Skin of body (tissue), 3 donors: ENCODE measurements at places on chromosomes 11 and 22.
A peak's percentile ranks its signal among the peaks of the same experiment; 100 is the strongest.

DNA sequence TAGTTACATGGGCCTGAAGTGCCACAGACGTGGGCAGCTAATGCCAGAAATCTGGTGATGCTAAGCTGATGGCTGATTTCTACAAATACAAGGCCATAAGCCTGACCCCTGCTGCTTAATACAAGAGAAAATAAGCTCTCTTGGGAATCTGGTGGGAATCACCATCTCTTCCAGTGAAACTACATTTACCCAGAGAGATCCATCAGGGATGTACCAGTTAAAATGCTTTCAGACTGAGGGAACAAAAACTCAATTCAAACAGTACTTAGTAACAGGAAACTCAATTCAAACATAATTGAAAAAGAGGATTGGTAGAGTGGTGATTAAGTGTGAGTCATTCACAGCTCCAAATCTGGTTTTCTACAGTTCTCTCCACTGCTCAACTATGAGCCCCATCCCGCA is 1.7 kb upstream of the CAVIN3 start:
- DNase-seq, result no peak

- DNase-seq, result no peak
These were observed 41.1 kb downstream of the GRAMD4 start for GRCh38 chr22:46661221-46661851.

GRCh38 chr22:35862697-35863096 is 145.0 kb downstream of the APOL5 start:
- no peak for DNase-seq

DNA sequence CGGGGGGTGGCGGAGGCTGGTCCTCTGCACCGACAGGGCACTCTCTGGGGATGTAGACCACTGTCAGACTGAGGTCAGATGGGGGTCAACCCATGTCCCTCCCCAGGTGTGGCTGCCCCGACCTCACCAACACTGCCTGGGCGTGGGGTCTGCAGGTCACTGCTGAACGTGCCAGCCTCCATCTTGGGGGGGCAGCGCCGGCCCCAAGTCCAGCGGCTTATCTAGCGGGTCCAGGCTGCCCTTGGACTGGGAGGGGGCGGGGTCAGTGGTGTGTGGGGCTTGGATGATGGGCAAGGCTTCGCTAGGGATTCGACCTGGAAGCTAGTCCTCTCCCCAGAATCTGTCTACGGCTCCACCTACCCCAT is 178.2 kb downstream of the IGLL1 start:
- no peak for DNase-seq

- DNase-seq, result no peak
These were observed 55.5 kb downstream of the FAM83F start for GRCh38 chr22:40050258-40050657.

DNA sequence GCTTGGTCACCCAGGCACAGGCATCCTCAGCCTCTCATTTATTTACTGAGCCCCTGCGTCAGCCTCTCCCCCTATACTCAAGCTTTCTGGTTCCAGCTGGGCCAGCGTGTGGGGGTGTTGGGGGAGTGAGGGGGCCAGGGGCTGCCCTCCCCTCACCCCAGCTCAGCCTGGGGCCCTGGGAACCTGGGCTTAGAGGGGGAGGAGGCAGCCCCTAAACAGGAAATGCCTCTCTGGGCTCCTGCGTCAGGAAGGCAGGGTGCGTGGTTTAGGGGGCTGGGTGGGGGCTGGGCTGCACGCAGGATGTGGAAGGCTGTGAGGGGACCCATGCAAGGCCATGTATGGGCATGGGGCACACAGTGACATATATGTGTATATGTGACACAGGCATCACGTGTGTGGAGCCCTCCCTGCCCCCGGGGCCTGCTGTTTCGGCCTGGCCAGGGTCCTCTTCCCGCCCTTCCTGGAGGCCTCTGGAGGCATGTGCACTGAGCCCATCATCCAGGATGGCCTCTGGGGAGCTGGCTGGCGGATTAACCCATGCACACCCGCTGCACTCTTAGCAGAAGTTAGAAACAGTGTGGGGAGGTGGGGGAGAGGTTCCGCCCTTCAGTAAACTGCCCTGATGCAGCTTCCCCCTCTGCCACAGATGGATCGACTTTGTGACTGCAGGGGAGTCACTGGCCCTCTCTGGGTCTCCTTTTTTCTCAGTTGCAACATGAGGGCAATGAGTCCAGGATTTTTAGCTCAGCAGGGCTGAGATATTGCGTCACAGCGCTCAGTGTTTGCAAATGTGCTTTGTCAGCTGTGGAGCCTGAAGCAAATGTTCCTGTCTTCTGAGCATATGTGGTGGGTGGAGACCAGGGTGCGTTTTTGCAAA is 1.1 kb upstream of the CD248 start:
- peak; percentile 93 for DNase-seq

DNA sequence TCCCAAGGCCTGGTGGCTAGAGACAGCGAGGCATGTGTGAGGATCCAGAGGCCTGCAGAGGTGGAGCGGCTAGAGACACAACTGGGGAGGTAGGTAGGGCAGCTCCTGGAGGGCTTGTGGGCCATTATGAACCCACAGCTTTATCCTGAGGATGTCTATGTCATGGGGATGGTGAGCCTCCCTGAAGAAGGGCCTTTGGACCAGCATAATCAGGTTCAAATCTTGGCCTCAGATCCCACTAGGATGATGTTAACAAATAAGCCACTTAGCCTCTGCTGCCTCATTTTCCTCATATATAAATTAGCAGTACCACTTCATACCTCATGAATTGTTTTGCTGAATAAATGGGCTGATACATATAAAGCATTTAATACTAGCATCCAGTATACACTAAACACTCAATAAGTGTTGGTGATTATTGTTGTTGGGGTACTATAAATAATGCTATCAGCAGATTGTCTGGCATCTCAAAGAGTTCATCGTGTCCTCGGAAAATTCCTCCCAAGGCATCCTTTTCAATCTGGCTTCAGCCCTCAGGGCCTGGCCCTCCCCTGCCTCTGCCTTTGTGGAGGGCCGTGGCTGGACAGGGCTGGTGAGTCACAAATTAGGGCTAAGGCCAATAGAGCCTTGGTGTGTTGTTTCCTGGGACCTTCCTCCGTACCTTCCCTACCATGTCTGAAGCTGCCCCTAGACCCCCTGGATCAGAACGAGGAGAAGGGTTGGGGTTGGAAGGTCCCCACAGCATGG is 30.9 kb upstream of the LRRC32 start:
- no peak for DNase-seq

DNA sequence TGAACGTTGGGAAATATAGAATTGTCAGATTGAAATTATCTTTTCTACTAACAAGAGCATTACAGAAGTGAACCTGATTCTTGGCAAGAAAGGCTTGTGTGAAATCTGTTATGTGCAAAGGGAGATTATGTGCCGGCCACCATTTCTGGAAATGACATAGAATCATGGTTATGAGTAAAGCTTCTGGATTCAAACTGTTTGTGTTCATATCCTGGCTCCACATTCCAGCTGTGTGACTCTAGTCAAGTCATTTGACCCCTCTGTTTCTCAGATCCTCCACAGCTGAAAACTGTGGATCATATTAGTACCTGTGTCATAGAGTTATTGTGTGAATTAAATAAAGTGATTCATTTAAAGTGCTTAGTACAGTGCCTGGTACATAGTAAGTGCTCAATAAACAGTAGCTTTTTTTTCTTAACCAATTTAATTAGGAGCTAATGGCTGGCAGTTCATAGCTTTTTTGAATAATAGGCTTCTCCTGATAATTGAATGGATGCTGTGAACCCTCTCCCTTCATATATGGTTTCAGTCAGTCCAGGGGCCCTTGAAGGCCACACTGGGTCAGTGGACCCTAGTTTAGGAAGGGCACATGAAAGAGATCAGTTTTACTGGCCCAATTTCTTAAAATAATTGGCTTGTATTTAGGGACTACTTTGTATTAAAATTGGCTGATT is 34.6 kb downstream of the EHF start:
- no peak for DNase-seq

DNA sequence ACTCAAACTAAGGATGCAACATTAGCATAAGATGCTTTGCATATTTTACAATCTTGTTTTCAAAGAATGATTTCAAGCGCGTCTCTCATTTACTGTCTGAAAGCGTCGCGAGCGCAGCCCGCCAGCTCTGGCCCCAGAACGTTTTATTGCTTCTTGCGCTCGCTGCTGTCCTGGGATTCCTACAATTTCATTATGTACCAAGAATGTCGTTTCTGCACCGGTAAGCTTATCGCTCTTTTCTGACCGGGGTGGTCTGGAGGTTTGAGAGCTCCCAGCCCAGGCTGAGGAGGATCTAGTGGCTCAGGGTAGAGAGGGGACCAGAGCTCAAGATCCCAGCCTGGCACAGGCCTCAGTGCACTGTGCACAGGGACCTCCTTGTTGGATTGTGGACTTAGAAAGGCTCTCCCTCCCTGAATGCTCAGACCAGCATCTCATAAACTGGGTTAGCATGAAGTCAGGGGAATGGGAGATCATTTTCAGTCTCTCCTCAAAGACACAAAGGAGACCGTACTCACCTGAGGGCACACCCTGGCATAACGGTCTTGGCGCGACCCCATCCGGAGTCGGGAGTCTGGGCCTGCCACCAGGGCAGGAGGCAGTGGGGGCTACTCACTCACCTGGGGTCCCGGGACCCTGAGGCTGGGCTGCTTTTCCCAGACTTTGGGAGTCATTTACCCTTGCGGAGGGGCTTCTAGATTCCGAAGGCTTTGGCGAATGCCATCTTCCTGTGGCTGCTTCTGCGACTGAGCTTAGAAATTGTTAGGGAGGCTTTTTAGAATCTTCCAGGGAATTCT is 817.4 kb downstream of the BRD1 start:
- no peak for DNase-seq

DNA sequence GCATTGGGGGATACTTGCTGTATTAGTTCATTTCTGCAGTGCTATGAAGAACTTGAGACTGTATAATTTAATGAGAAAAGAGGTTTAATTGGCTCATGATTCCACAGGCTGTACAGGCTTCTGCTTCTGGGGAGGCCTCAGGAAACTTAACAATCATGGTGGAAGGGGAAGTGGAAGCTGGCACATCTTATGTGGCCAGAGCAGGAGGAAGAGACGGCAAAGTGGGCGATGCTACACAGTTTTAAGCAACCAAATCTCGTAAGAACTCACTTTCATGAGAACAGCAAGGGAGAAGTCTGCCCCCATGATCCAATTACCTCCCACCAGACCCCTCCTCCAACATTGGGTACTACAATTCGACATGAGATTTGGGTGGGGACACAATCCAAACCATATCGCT is 55.1 kb downstream of the TMPRSS5 start:
- no peak for DNase-seq

- no peak for DNase-seq
These were observed 137.8 kb downstream of the DBX1 start for GRCh38 chr11:20022363-20023081.
